ENCODE measurements at places on chromosomes 4 and X. TPM values are rescaled to one million over a fixed set of nuclear protein-coding genes. Genes with fewer than 3 reads are reported as not detected.

DNA sequence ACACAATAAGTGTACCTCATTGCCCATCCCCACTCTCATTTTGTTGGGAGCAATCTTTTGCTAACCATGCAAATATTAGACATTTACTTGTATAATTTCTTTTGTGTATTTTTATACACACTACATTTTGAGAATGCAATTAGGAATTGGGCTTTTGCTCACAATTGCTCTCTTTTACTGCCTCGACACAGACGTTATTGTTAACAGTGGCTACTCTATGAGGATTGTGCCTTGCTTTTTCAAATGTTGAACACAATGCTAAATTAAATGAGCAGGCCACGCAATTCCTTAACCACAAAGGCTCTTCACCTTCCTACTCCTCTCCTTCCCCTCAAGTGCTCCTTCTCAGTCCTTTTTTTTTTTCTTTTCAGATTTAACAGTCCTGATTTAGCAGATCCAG, 42.8 kb upstream of the HPF1 start:
- no peaks in the 10 kb centered on the region for H3K4me1 ChIP-seq
- no peak overlapping the region for H3K4me3 ChIP-seq
- H3K27me3 ChIP-seq: no peaks in the 10 kb centered on the region

GRCh38 chr4:147017081-147017480, 71.4 kb upstream of the TTC29 start:
- H3K27ac ChIP-seq: no peak overlapping the region
- H3K4me1 ChIP-seq: no peaks in the 10 kb centered on the region
- H3K27me3 ChIP-seq: no peaks in the 10 kb centered on the region
- H3K4me3 ChIP-seq: no peak overlapping the region
- H3K36me3 ChIP-seq: no peaks in the 10 kb centered on the region
- DNase-seq: no peak

DNA sequence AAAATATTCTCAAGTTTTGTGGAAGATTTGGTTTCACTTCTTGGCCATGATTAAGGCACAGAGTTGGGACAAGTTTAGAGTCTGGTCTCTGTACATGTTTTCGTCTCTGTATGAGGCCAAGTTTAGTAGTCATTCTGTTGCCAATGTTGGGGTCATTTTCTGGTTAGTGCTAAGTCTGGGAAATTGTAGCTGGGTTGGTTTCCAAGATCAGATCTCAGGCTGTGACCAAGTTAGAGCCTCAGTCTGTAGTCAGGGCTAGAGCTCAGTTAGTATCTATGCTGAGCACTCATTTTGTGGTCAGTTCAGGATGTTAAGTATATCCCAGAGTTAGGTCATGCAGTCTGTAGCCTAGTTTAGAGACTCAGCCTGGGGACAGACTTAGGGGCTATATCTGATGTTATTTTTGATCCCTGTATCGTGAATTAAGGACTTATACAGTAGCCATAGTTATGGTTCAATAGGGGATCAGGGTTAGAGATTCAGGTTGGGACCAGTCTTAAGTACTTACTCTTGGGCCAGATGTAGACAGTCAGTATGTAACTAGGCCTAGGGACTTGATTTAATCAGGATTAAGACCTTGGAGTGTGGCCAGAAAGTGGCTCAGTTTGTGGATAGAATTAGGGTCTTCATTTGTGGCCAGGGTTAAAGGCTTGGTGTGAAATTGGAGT, 6.6 kb upstream of the ENOX2 start:
- no peaks in the 10 kb centered on the region for H3K27me3 ChIP-seq
- H3K4me3 ChIP-seq: no peak overlapping the region
- no peaks in the 10 kb centered on the region for H3K36me3 ChIP-seq
- no peak overlapping the region for H3K27ac ChIP-seq
- no peaks in the 10 kb centered on the region for H3K4me1 ChIP-seq

DNA sequence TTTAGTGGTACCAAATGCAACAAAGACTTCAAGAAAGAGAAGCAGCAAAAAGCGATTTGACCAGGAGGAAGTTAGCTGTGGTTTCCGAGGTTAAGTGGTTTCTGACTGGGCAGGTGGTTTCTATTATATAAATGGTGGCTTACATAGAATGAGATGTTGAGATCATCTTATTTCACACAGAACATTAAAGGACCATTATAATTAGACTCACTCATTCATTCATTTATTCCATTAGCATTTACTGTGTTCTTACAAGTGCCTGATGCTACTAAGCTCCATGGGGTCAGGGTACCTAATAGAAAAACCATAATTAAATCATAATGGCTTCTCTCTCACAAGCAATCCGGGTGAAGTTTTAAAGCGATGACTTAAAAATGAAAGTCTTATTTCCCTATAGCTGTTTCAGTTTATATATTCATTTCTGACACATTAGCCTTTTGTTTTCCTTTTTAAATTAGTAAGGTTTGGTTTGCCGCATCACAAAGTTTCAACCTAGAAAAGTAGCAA, 10.6 kb downstream of the TSPAN6 start:
- no peak for DNase-seq
- no peaks in the 10 kb centered on the region for H3K4me1 ChIP-seq
- H3K36me3 ChIP-seq: no peaks in the 10 kb centered on the region
- H3K27me3 ChIP-seq: no peaks in the 10 kb centered on the region
- H3K27ac ChIP-seq: no peak overlapping the region
- H3K4me3 ChIP-seq: no peak overlapping the region

DNA sequence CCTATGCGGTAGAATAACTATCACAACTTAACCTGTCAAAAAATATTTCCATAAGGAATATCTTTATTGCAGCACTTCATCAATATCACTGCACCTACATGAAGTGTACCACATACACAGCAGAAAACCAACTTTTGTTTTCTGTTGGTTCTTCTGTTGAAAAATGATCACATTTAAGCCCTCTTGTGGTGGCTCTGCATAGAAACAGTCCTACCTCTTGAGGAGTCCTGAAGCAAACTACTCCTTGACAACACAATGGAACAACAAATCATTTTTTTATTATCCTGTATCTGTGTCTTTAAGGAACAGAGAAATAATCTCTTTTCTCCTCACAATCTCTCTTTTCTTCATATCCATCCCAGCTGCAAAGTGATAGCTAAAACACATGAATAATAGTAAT, 39.8 kb upstream of the ATOH1 start:
- DNase-seq: no peak
- H3K4me3 ChIP-seq: no peak overlapping the region
- H3K27ac ChIP-seq: no peak overlapping the region
- H3K36me3 ChIP-seq: no peaks in the 10 kb centered on the region

GRCh38 chrX:12932244-12932643, 25.8 kb downstream of the TLR8 start:
- H3K27ac ChIP-seq: no peak overlapping the region
- H3K27me3 ChIP-seq: no peaks in the 10 kb centered on the region
- H3K4me1 ChIP-seq: no peaks in the 10 kb centered on the region

DNA sequence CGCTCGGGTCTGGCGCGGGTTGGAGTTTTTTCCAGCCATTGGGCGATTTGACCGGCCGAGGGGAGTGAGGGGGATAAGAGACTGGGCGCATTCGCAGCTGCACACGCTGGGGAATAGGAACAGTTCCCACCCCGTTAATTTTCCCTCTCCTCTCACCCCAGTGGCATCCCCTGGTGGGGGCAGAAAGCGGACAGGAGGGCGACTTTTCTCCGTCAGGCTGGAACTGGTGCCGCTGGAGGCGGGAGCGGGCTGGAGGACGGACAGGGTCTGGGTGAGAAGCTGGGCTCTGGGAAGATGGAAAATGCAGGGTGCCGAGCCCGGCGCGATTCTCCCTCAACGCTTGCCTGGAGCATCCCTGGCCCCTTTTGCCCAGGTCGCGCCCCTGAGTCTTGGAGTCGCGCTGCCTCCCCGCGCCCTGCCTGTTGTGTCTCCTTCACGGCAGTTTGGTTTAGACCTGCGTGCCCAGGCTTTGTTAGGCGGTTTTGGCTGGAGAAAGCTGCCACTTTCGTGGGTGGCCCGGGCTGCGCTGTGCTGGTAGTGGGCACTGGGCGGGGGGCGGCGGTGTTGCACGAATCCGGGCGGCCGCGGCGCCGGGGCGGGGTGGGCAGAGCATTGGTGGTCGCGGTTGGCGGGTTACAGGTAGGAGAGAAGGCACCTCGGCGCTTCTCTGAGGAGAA, 2.0 kb downstream of the ADGRL3 start:
- no peak overlapping the region for H3K4me3 ChIP-seq
- H3K27ac ChIP-seq: no peak overlapping the region
- peaks cover 32% of the 10 kb centered on the region for H3K27me3 ChIP-seq

DNA sequence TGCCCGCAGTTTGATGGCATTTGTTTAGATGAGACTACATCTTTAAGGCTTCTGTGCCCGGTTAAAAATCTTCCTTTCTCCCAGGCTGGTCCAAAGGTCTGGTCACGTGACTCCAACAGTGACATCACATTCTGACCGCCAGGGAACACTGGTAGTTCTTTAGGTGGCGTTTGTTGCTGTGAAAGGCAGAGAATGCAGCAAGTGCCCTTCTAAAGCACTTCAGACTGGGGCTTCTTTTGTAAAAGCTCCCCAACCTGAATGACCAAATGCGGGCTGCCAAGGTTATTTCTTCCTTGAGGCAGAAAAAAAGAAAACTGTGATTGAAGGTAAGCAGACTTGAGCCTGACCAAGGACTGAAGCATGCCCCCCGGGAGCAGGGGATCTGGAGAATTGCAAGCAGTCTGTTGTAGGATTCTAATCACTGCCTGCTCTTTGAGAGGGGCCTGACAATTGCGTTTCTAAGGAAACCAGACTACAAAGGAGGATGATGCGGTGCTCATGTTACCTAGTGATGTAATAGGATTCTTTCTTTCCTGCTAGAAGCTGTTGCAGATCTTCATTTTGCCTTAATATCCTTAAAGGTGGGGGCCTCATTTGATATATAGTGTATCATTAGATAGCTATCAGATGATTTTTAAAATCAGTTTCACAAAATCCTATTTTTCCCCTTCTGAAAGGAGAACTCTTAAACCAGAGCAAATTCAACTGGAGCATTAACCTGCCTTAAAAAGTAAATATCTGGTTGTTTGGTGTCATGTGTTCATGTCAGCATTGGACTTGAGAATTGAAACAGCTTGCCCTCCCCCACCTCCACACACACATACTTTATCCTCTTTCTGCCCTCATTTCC, 133.1 kb downstream of the AKAP4 start:
- no peak for DNase-seq
- H3K4me1 ChIP-seq: no peaks in the 10 kb centered on the region
- no peaks in the 10 kb centered on the region for H3K27me3 ChIP-seq
- H3K4me3 ChIP-seq: no peak overlapping the region

DNA sequence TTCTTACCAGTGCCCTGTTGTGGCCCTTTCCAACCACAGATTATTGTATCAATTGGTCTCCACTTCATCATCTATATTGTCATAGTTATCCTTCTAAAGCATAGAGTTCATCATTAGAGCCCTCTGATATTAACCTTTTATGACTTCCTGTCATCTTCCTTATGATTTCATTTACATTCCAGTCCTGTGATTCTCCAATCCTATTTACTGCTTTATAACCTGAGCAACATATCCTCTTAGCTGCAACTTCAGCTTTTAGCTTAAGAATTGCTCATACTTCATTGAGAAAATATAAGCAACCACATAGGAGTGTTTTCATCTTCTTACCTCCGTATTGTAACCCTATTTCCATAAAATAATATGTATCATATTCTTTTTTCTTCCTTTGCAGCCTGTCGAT, 252.6 kb upstream of the CENPE start:
- no peaks in the 10 kb centered on the region for H3K36me3 ChIP-seq
- no peak overlapping the region for H3K4me3 ChIP-seq
- H3K27ac ChIP-seq: no peak overlapping the region

DNA sequence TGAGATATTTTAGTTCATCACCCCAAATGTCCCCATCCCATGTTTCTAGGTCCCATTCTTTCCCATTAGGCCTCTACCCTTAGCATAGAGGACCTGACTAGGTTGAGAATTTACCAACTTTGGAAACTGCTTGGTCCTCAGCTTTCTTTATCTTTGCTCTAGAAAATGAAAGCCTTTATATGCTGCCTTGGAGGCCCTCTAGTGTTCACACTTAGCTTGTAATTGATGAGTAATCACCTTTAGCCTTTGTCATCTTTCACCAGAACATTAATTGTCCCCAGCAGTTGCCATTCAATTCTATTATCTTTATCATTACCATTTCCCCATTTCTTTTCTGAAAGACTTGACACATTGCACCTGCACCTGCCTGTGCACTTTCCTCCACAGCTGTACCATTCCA, 589.2 kb upstream of the NR3C2 start:
- no peak overlapping the region for H3K27ac ChIP-seq
- DNase-seq: no peak
- H3K27me3 ChIP-seq: no peaks in the 10 kb centered on the region
- H3K4me1 ChIP-seq: no peaks in the 10 kb centered on the region

GRCh38 chr4:151721916-151722315, 38.9 kb downstream of the GATB start:
- peaks cover 6% of the 10 kb centered on the region for H3K36me3 ChIP-seq
- H3K27ac ChIP-seq: no peak overlapping the region
- no peak for DNase-seq
- H3K4me3 ChIP-seq: no peak overlapping the region
- H3K27me3 ChIP-seq: no peaks in the 10 kb centered on the region
- no peaks in the 10 kb centered on the region for H3K4me1 ChIP-seq

DNA sequence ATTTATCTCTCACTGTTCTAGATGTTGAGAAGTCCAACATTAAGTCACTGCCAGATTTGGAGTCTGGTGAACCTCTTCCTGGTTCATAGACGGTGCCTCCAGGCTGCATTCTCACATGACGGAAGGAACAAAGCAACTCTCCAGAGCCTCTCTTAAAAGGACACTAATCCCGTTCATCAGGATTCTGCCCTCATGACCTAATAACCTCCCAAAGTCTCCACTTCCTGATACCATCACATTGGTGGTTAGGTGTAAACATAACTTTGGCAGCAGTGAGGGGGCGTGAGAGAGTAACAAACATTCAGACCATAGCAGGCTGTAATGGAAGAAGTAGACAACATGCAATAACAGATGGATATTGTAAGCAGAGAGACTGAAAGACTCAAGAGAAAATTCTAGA, 388.6 kb downstream of the PDHA2 start:
- no peak for DNase-seq
- H3K27me3 ChIP-seq: no peaks in the 10 kb centered on the region
- H3K4me1 ChIP-seq: no peaks in the 10 kb centered on the region

DNA sequence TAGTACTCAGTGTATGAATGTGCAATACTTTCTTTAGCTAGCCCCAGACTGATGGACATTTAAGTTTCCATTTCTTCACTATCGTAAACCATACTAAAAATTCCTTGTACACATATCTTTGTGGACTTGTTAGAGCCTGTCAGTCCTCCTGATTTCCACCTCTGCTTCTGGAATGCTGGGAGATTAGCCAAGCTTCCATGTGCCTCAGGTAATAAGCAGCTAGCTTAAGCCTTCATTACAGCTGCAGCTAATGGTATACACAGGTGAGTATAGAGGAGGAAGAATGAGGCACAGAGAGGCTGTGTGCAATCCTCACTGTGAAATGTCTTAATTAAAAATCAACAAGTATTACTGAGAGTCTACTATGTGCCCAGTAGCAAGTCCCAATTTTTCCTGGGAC, 9.8 kb downstream of the SMIM9 start:
- H3K27ac ChIP-seq: no peak overlapping the region
- DNase-seq: no peak
- no peak overlapping the region for H3K4me3 ChIP-seq
- H3K4me1 ChIP-seq: no peaks in the 10 kb centered on the region

Gene ARAP2
- 94.3 TPM for total RNA-seq

Gene LNX1
- total RNA-seq: not detected

Gene TMEM31
- not detected for total RNA-seq

Gene AFM
- total RNA-seq: not detected

Gene C1QTNF7
- not detected for total RNA-seq

Gene KIT
- 5.4 TPM for total RNA-seq

Gene NSUN7
- total RNA-seq: 0.54 TPM

Gene CCDC149
- 0.20 TPM for total RNA-seq

Gene CLDN22
- total RNA-seq: not detected
